ENCODE measurements at places on chromosomes 12 and 14. TPM values are rescaled to one million over a fixed set of nuclear protein-coding genes. Genes with fewer than 3 reads are reported as not detected.

PMCH gene
- total RNA-seq = not detected

MORN3 gene
- 0.02 TPM for total RNA-seq

RNF10 gene
- 46.2 TPM for total RNA-seq

KLRB1 gene
- not detected for total RNA-seq

CYP46A1 gene
- total RNA-seq = 0.12 TPM

Measured in A172 (cell line).